Coronary artery (tissue), 2 donors: ENCODE measurements at places on chromosomes 11 and 22.
A peak's percentile ranks its signal among the peaks of the same experiment; 100 is the strongest.

DNA sequence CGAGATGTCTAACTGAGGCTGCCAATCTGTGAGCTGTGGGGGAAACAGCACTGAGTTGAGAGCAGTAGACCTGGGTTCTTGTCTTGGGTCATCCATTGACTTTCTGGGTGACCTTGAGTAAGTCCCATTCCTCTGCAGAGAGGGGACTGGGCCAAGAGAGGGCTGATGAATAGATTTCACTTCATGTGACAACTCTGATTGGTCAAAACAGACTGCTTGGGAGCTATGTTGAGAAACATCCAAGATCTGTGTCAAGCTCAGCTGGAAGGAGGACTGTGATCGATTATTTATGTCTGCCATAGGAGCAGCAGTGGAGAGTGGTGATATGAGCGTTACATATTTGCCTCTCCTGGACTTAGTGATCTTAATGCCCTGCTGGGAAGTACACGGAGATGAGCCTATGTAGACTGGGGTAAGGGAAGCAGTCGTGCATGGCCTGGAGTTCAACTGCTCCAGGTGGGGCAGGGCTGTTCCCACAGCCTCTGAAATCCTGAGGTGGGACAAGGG, 47.7 kb downstream of the OTOG start:
- DNase-seq = peak; percentile 41

- no peak for DNase-seq
These were observed 54.8 kb upstream of the PHF21B start for GRCh38 chr22:45064313-45065278.

- no peak for DNase-seq
These were observed 3.2 kb upstream of the WNT11 start for GRCh38 chr11:76209375-76209972.

DNA sequence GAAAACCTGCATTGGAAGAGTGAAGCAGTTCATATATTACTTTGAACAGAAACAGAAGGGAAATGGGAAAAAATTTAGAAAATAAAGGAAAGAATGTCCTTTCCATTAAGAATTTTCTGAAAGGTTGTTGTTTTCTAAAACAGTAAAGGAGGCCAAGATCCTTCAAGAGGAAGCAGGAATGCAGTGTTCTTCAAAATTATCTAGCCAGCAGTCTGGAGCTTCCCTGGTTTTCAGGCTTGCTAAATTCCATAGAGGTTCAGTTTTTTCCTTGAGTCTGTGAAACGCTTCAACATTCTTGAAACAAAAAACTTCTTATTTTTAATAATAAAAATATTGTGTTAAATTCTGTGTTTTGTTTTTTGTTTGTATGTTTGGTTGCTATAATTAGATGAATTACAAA, 189.0 kb upstream of the ANO3 start:
- DNase-seq = no peak

- no peak for DNase-seq
These were observed 1.9 kb downstream of the CNGA4 start for GRCh38 chr11:6240781-6241180.

DNA sequence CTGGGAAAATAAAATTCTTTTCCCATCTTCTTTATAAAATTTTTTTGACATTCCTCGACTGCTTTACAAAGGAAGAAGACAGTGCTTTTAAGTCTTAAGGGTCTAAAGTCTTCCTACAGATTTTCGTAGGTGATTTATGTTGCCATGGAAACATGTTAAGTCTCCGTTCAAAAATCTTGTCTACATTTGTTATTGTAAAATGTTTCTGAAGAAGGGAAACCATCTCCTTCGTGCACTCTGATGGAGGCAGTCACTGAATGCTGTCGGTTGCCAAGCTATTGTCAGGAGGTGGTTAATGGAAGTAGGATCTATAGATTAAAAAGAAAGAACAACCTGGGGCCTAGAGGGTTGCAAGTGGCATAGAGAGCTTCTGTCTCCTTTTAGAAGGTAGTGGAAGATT, 52.6 kb downstream of the MAP6 start:
- no peak for DNase-seq

DNA sequence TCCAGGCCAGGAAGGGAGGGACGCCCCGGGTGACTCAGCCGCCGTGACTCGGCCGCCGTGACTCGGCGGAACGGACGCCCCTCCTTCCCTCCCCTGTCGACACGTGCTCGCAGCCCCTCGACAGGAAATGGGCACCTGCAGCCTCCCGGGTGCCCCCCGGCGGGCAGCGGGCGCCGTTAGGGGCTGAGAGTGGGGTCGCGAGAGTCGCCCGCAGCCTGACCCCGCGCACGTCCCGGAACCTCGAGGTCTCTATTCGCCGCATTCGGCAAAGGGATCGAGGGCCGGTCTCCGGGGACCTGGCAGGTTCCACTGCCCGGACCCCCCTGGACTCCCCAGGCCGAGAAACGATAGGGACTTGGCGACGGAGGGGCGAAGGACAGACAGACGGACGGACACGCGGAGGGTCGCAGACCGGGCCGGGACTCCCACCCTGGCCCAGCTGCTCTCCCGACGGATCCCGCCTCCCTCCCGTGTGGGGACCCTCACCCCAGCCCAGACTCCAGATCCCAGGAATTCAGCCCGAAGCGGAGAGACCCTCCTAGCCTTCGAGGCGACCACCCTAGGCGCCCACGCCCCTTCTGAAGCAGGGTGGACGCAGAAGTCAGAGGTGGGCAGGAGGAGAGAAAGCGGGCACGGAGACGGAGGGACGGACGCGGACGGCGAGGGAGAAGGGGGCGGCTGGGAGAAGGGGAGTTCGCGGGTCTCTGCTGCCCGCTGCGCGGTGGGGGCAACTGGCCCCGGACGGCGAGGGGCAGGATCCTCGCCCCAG, 648 bp downstream of the FOSL1 start:
- peak; percentile 90 for DNase-seq

GRCh38 chr11:78772186-78772585, 197.5 kb upstream of the NARS2 start:
- DNase-seq = no peak

DNA sequence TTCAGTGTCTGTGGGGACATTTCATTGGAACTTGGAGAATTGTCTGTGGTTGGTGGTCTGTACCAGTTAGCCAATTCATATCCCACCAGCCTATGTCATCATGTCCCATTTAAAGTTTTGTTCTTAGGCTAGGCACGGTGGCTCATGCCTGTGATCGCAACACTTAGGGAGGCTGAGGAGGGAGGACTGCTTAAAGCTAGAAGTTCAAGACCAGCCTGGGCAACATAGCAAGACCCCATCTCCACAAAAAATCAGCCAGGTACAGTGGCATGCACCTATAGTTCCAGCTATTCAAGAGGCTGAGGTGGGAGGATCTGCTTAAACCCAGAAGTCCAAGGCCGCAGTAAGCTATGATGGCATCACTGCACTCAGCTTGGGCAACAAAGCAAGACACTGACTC, 55.6 kb upstream of the CCND1 start:
- DNase-seq = peak; percentile 3

GRCh38 chr11:32843544-32843943, 13.8 kb downstream of the PRRG4 start:
- no peak for DNase-seq

DNA sequence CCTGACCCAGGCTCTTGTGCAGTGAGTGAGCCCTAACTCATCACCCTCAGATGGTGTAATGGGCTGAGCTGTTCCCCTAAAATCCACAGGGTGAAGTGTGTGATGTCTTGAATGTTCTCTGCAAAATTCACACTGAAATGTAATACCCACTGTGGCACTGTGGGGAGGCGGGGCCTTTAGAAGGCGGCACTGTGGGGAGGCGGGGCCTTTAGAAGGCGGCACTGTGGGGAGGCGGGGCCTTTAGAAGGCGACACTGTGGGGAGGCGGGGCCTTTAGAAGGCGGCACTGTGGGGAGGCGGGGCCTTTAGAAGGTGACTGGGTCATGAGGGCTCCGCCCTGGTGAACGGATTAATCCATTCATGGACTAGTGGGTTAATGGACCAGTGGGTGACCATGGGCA, 33.0 kb downstream of the CHID1 start:
- DNase-seq = no peak

DNA sequence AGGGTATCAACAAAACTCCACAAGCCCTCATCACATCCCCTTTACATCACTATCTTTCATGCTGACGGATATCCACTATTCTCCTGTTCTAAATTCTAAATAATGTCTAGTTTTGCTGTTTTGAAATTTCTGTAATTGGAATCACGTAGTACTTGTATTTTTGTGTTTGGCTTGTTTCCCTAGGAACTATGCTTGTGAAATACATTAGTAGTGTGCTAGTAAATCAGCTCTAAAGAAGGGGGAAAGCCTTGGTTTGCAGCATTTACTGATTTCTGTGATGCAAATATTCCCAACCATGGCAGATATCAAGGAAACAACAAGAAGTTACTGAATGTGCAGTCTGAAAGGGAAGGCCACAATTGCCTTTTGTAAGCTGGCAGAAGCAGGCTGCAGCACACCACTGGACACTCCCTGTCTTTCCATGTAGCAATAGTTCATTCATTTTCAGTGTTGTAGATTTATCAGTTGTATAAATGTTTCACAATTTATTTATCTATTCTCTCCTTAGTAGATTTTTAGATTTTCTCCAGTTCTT, 4.7 kb upstream of the FOLH1 start:
- DNase-seq = no peak

DNA sequence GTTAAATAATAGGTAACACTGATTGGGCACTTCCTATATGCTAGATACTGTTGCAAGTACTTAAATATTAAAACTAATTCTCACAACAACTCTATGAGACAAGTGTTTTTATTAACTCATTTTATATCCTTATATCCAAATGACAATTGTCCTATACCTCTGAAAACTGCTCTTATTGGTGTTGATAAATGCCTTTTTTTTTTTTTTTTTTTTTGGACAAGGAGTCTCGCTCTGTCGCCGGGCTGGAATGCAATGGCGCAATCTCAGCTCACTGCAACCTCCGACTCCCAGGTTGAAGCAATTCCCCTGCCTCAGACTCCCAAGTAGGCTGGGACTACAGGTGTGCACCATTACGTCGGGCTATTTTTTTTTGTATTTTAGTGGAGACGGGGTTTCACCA, 41.6 kb downstream of the MRTFA start:
- no peak for DNase-seq

DNA sequence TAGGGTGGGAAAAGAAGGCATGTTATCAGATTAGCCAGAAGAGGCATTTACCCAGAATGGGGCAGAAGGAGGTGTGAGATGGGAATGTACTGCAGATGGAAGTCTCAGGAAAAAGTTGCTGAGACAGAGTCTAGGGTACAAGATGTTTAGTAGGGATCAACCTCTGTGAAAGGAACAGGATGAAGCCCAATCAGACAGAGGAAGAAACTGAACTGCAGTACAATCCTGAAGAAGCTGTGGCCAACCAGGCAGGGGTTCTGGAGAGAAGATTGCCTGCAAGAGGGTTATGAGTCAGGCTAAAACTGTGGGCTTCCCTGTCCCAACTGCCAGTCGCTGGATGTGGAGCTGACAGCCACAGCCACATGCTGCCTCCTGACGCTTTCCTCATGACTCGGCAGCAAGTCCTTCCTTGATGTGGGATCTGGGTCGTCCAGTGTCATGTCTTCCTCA, 64.0 kb downstream of the CWC15 start:
- no peak for DNase-seq

GRCh38 chr22:29946220-29946619, 63.2 kb downstream of the MTMR3 start:
- no peak for DNase-seq

DNA sequence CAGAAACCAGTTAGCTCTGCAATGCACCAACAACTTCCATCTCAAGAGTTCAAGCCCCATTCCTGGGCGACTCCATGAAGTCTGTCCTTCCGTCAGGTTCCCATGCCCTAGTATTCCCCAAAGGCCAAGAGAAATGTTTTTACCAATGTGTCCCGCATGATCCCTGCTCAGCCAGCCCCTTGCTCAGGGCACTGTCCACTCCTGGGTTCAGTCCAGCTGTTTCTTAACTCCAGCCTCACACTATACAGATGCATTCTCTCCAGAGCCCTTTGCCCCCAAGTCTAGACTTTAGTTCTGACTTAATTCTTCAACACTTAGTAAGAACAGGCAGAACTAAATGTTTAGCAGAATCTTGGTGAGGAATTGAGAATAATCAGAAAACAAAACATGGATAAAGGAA, 497.5 kb downstream of the SOX6 start:
- DNase-seq = peak; percentile 65

DNA sequence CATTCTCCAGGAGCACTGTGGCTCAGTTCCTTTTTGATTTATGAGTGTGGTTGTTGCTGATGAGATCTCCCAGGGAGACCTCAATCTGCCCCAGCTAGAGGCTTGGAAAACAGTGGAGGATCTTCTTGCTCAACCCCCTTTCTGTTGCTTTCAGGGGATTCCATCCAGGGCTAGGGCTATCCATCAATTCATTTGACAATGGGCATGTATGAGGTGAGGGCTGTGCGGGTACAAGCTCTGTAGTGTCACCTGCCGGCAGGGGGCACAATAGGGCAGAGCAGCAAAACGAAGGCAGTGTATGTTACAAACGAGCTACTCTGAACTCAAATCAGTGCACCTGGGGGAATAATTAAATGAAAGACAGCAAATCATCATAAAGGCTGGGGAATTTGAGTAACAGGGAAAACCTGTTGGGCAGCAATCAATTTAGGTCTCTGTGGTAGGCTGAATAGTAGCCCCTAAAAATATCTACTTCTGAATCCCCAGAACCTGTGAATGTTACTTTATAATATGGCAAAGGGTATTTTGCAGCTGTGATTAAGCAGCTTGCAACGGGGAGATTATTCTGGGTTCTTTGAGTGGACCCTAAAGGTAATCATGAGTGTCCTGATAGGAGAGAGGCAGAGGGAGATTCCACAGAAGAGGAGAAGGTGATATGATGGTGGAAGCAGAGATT, 170.3 kb upstream of the ZBED5 start:
- no peak for DNase-seq

GRCh38 chr11:31355131-31355530, 14.4 kb downstream of the DCDC1 start:
- DNase-seq = no peak

GRCh38 chr11:2388431-2389376, 11.6 kb downstream of the CD81 start:
- no peak for DNase-seq

DNA sequence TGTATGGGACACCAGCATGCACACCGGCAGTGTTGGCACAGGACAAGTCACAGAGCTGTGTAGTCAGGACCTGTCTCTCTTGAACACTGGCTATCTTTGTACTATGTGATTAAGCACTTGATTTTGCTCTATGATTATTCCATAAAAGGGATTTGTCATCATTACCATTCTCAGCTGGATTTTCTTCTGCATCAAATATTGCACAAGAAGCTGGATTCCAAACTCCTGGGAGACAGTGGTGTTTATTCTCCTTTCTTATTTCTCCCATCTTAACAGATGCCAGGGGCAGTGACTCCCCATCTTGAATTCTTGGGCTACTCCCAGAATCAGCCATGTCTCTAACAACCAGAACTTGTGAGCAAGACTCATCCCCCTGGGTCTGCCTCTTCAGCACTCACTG, 62.5 kb upstream of the GNAZ start:
- DNase-seq = no peak

DNA sequence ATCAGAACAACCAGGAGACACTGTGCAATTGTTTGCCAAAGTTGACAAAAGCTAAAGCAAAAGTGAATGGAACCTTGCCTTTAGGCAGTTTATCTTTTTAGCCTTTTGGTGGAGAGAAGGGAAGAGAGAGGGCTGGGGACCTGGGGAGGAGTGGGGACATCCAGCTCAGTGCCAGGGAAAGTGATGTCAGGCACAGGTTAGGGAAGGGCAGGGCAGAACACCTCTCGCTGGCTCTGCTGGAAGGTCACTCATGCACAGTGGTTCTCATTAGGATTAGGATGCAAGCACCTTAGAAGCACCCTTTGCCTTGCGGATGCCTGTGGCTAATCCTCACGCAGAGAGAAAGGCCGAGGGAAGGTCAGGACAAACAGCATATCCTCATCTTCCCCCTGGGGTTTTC, 14.3 kb upstream of the LINC01488 start:
- no peak for DNase-seq

- no peak for DNase-seq
These were observed 383.5 kb upstream of the CADM1 start for GRCh38 chr11:115887727-115888126.
